Anterior cingulate cortex (tissue), 58 donors: ENCODE measurements at places on chromosomes 3 and 15.

- no peak for DNase-seq
Measured at GRCh38 chr15:95464509-95464908, 866.0 kb upstream of the NR2F2 start.

DNA sequence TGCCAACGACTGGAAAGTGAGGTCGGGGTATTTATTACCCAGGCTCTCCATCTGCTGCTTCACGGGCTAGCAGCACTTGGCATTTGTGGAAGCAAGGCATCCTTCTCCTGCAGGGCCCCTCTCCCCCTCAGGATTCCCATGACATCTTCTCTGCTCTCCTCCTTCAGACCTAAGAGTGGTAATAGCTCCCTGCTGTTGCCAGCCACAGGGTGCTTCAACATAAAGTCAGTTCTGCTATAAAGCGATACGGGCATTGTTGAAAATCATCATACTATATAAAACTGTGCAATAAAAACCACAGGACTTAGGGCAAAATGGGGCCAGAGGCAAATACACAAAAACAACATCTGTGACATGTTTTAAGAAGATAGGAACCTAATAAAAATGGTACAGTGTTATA lies 391.8 kb upstream of the ADAMTS9 start:
- no peak for DNase-seq

DNA sequence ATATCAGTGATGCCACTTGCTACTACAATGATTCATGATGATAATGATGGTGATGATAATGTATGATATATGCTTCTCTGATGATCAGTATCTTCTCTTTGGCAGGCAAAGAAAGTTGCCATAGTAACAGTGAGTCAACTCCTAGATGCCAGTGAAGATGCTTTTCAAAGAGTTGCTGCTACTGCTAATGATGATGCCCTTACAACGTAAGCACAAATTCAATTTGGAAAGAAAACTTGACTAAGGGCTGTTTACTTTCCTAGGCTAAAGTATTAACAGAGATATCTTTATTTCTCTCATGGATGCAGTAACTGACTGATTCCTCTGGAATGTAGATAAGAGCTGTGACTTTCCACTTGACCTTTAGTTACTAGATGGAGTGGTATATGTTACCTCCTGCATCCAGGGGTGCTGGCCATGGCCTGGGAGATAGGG lies 27.8 kb downstream of the ADGRG7 start:
- DNase-seq: no peak

- DNase-seq: no peak
Measured at GRCh38 chr3:38471260-38471857, 17.7 kb downstream of the ACVR2B start.

DNA sequence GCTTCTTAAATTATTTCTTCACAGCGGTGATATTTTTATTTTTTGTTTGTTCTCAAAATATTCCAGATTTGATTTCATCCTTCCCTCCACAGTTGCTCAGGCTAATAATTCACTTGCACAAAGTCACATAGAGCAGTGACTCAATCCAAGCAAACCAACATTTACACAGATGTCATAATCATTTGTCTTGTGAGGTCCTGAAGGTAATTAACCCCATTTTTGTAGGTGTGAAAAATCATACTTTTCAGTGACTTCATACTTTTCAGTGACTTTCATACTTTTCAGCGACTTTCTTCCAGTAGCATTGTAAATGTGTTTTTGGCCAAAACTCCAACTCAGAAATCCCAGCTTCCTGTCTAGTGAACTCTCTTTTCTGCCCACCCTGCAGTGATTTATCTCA lies 32.1 kb downstream of the CD200 start:
- no peak for DNase-seq

GRCh38 chr3:17290894-17291293 lies 406.1 kb downstream of the PLCL2 start:
- DNase-seq: no peak

DNA sequence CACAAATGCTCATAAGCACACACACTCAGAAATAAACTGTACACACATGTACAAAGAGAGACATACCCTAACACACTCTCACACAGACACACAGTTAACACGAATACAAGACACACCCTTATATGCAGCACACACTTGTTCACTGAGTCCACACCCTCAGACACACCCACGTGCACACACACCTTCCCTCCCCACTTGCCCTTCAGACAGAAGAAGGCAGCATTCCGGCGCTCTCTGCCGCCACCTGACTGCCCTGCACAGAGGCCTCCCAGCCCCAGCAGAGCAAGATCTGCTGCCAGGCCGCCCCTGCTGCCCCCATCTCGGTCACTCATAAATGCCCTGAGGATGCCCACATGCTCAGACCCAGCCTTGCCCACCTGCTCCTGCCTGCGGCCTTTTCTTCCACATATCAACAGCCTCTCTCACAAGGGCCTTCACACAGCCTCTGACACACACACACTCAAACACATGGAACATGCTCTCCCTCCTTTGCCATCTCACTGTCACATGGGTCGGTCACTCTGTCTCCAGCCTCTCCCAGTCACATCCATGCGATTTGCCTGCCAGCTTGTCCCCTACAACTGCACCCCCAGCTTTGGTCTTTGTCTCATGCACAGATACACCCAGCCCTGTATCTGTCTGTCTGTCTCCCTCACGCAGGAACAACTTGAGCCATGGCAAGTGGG lies 71.1 kb downstream of the EPHB3 start:
- no peak for DNase-seq

- DNase-seq: no peak
Measured at GRCh38 chr15:52673312-52673711, 5.9 kb downstream of the ATOSA start.

DNA sequence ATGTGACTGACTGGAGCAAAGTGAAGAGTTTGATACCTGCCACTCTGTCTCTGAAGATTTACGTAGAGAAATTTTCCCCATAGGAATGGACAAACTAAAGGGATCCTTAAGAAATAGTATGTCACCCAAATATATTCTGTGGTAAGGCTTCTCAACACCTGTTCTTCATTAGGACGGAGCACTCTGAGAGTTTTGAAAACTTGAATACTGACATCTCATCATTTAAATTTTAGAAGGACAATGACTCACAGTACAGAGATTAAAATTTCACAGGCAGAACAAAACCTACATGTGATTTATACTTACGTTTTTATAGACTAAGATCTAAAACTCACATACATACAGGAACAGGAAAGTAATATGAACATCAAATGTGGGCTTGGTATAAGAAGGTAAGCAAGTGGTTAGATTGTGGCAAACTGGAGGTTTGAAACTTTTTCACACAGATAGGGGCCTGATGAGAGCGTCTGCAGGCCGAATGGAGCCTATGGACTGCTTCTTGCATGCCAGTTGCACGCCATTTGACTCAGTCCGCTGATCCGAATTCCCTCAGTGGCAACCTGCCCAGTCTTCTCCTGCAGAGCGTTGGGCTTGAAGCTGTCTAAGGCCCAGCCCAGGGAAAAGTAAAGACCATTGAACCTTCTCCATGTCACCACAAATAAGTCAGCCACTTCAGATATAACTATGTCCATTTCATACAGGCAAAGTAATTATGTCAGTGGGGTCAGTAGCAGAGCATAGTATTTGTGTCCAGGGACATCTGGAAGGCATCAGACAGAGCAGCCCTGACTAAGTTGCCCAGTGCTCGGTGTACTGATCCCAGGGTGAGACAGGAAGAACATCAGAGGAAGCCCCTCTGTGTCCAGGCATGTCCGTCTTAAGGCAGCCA lies 45.7 kb downstream of the ZBTB38 start:
- no peak for DNase-seq

GRCh38 chr3:42723219-42723618 lies 20.6 kb upstream of the HHATL start:
- DNase-seq: no peak

GRCh38 chr3:129026728-129027543 lies 25.8 kb downstream of the EFCC1 start:
- DNase-seq: peak; percentile 77

- no peak for DNase-seq
Measured at GRCh38 chr3:43086460-43087165, 19.3 kb downstream of the POMGNT2 start.

- DNase-seq: no peak
Measured at GRCh38 chr3:6697722-6698121, 163.2 kb upstream of the GRM7 start.

DNA sequence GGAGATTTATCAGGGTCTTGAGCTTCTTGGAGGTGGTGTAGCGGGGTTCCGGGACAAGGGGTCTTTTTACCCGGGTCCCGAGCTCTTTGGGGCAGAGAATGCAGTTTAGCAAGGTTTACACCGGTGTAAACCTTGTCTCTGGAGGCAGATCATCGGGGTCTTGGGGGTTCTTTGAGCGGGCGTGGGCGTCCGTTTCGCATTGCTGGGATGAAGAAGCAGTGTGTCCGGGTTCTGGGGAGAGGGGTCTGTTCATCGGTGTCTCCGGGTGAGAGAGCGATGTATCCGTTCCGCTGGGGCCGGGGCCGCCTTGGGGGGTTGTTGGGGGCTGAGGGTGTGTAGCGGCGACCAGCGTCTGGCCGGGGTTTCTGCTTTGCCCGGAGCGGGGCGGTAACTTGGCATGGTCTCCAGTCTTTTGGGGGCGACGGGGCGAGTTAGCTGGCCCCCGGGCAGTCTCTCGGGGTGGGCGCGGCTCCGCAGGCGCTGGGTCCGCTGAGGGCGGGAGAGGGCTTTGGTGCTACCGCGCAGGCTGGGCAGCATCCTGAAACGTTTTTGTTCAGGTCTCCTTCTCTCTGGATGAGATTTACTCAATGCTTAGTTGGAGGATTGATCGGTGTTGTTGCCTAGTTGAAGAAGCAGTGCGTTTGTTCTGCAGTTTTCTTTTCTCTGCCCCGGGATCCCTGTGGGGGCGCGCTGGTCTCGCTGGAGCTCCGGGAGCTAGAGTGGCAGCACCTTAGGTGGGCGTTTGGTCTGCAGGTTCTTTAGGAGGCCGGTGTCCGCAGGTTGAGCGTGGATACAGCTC lies 843 bp downstream of the GLCE start:
- DNase-seq: peak; percentile 43

DNA sequence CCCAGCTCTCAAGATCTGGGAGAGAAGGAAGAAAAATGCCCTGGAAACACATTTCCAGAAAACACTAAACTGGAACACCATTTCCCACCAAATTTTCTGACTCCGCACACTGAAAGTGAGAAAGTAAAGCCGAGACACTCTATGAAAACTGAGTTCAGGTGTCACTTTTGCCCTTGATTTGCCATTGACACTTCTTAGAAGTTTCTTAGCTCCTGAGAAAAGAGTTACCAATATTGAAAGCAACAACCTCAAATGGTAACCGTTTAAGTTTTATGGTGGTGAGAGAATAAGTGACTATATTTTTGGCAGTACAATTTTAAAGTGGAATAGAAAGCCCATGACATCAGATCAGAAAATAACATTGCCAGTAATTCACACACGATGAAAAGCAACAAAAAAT lies 39.0 kb downstream of the CD86 start:
- no peak for DNase-seq

GRCh38 chr3:141405025-141405424 lies 36.7 kb downstream of the ZBTB38 start:
- DNase-seq: no peak

GRCh38 chr3:46943237-46944187 lies 33.0 kb downstream of the CCDC12 start:
- DNase-seq: no peak

- DNase-seq: no peak
Measured at GRCh38 chr3:16378920-16379319, 113.9 kb downstream of the OXNAD1 start.

DNA sequence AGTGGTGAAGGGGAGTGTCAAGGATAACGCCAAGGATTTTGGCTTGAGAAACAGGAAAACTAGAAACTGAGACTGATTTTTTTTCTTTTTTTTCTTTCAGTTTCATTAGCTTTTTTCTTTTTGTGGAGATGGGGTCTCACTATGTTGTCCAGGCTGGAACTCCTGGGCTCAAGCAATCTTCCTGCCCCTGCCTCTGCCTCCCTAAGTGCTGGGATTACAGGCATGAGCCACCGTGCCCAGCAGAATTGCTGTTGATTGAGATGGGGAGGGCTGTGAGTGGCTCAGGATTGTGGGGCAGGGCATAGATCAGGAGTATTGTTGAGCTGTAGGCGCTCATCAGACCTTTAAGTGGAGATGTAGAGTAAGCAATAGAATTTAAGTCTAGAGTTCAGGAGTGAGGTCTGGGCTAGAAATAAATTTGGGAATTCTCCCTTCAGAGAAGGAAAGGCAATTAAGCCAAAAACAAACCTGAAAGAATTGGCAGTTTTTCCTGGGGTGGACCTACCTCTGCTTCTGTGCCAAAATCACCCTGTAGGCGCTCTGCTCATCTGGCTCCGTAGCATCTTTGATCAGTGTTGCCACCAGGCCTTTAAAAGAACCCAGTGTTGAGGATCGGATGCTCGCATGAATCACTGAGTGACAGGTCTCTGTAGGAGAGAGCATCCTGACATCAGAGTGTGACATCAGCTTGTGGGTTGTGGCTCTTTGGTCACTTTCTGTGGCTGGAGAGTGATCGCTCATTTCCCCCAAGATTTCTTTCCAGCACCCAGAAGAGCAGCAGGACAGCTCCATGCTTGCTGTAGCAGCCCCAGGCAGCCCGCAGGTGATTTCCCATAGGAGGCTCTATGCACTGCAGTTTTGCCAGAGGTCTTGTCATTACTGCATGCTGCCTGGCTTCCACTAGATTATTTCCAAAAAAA lies 15.8 kb downstream of the ABHD17C start:
- no peak for DNase-seq

- no peak for DNase-seq
Measured at GRCh38 chr3:137222736-137223225, 265.0 kb downstream of the IL20RB start.

DNA sequence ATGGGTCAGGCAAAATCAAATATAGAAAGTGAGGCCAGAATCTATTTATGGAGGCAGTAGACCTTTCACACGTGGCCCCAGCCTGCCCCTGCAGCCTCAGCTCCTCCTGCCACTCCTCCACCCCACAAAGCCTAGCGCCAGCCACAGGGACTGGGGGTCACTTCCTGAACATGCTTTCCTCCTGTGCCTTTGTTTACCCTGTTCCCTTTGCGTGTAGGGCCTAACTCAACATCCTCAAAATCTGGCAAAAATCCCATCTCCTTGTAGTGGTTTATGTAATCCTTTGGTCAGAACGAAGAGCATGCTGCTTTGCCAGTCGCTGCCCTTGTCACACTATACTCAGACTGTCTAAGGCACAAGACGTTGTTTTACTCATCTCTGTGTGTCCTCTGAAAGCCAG lies 39.6 kb downstream of the KBTBD12 start:
- DNase-seq: no peak

- no peak for DNase-seq
Measured at GRCh38 chr3:13069495-13069894, 3.7 kb downstream of the IQSEC1 start.

DNA sequence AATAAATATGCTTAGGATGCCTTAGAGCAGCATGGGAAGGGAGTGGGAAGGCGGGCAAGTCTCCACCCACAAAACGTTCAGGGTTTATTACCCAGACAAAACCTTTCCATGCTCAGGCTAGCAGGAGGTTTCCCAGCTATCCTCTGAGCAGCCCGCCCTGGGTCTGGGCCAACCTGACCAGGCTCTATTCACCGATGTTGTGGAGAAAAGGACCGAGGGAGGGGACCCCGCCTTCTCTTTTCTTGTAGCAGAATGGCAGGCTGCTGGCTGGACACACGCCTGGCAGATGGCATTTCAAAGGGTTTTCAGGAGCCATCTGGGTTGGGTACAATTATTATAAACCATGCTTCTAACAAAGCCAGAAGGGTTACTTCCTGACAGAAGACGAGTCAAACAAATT lies 540.9 kb downstream of the MAGI1 start:
- peak; percentile 35 for DNase-seq
